ENCODE measurements at places on chromosomes 7 and 10.

- no peak for DNase-seq
These were observed 65.0 kb downstream of the PIP4K2A start for GRCh38 chr10:22649390-22649841.

GRCh38 chr7:68306692-68307107, 1291.6 kb upstream of the AUTS2 start:
- DNase-seq: no peak

DNA sequence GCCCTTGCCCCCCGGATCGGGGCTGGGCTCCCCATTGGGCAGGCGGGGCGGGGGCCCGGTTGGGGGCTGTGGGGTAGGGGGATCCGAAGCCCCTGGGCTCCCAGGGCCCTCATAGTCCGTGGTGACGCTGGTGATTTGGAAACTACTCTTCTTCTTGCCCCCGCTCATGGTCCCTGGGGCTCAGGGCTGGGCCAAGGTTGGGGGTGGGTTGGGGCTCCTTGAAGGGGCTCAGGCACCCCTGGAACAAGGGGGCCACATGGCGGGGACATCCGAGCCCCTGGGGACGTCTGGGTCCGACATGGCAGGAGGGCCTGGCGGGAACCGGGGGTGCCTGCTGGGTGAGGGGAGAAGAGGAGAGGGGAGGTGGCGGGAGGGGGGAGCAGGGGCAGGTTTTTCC, 1.1 kb downstream of the TSC22D4 start:
- DNase-seq: no peak

GRCh38 chr10:105952153-105952552, 1212.4 kb downstream of the SORCS1 start:
- DNase-seq: no peak
